ENCODE measurements at places on chromosomes 7 and 10. TPM values are rescaled to one million over a fixed set of nuclear protein-coding genes. Genes with fewer than 3 reads are reported as not detected.

PRF1 gene
- total RNA-seq, result not detected

DNA sequence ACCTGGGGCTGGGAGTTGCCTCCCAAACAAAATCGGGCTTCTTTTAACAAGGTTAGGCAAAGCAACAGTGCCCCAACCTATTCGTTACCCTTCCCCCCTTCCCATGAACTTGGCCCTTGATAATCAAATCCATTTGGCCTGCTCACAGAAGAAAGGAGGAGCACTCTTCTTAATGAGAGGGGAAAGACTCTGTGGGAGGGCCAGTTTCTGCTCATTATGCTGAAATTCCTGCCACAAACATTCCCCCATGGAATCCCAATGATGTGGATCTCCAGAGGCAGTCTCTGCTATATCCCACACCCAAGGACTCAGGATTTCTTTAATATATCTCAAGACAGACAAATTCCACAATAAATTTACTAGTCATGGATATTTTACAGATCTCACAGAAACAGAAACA lies 43.0 kb downstream of the LSM5 start:
- DNase-seq, result no peak

GRCh38 chr7:130959743-130960207 lies 225.8 kb upstream of the KLF14 start:
- no peak for DNase-seq

DNA sequence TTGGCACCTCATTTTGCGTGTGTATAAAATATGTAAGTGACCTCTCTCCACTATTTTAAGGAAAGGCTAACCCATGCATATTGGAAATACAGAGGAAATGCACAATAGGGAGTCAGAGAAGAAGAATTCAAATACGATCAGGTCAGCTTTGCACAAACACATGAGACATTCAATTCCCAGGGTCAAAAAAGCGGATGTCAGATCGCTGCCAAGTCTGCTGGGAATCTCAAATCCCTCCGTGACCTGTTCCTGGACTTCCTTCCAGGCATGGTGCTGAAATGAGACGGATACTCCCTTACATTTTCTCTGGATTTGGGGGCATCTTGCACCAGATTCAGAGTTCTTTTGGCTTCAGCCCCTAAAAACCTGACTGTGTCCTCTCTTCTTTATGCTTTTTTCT lies 91.9 kb upstream of the PRKCQ start:
- no peak for DNase-seq

GRCh38 chr10:54139819-54140428 lies 661.1 kb downstream of the PCDH15 start:
- no peak for DNase-seq

- DNase-seq, result no peak
Observed at GRCh38 chr7:17854261-17855047, 85.8 kb downstream of the SNX13 start.

All from cerebellum (tissue), 4 donors.